ENCODE measurements at places on chromosomes 3 and 15. TPM values are rescaled to one million over a fixed set of nuclear protein-coding genes. Genes with fewer than 3 reads are reported as not detected.

The ZNF774 gene
- total RNA-seq: 3.1 TPM

The HRH1 gene
- 32.3 TPM for total RNA-seq

The ROPN1 gene
- total RNA-seq: 0.54 TPM

The PCOLCE2 gene
- 1.9 TPM for total RNA-seq

The POPDC2 gene
- 3.2 TPM for total RNA-seq

The MAPKBP1 gene
- 28.6 TPM for total RNA-seq

The LRRC34 gene
- total RNA-seq: 4.0 TPM

The CCDC80 gene
- total RNA-seq: 57.5 TPM

The STRA6 gene
- 2.0 TPM for total RNA-seq

The SYNPR gene
- not detected for total RNA-seq

The RASGRP1 gene
- total RNA-seq: 12.5 TPM

Data from kidney (tissue), 22 donors.